ENCODE measurements at places on chromosomes 4 and X. TPM values are rescaled to one million over a fixed set of nuclear protein-coding genes. Genes with fewer than 3 reads are reported as not detected.

Gene RIBC1
- total RNA-seq = 0.36 TPM

Gene SEPSECS
- total RNA-seq = 5.2 TPM

Gene SULT1E1
- 8.5 TPM for total RNA-seq

Gene PNMA6A
- total RNA-seq = 0.99 TPM

Gene ARMCX6
- total RNA-seq = 34.4 TPM

Gene ADGRG4
- not detected for total RNA-seq

Gene RNF212
- 0.09 TPM for total RNA-seq

Gene GPAT3
- 9.9 TPM for total RNA-seq

Gene XK
- not detected for total RNA-seq

Gene AWAT2
- under 0.01 TPM for total RNA-seq

Gene PABPC1L2B
- not detected for total RNA-seq

Gene DCX
- not detected for total RNA-seq

Gene SAGE1
- total RNA-seq = not detected

Gene PDZD11
- 36.2 TPM for total RNA-seq

Gene CXorf66
- not detected for total RNA-seq

Gene SMARCA1
- total RNA-seq = 24.0 TPM

Gene PFKFB1
- total RNA-seq = not detected

Gene USP17L30
- total RNA-seq = not detected

Gene ARR3
- not detected for total RNA-seq

Gene TSPAN5
- total RNA-seq = 37.4 TPM

Gene PAK3
- 0.94 TPM for total RNA-seq

Gene PIR
- 285 TPM for total RNA-seq

Gene HGFAC
- total RNA-seq = not detected

Gene RIPPLY1
- total RNA-seq = not detected

Gene FRAS1
- 4.1 TPM for total RNA-seq

Gene ADH6
- not detected for total RNA-seq

Gene UGT2B10
- total RNA-seq = not detected

Gene VCX3B
- not detected for total RNA-seq

Gene CYSLTR1
- total RNA-seq = not detected

Gene NPNT
- under 0.01 TPM for total RNA-seq

Gene PCDH19
- 0.47 TPM for total RNA-seq

Gene MAGED4B
- total RNA-seq = 46.1 TPM

Gene HSFX2
- total RNA-seq = 0.18 TPM

Gene CCDC120
- total RNA-seq = 0.45 TPM

Gene GAGE12E
- not detected for total RNA-seq

Gene GPRASP3
- 8.5 TPM for total RNA-seq

Gene HDX
- 5.5 TPM for total RNA-seq

Gene TBX22
- not detected for total RNA-seq

Gene PITX2
- total RNA-seq = not detected

Gene KLHL8
- total RNA-seq = 12.9 TPM

Gene UGT2B15
- total RNA-seq = not detected

Gene GAGE12H
- not detected for total RNA-seq

Gene C4orf51
- not detected for total RNA-seq

Gene FATE1
- total RNA-seq = not detected

Gene SLC25A43
- 15.5 TPM for total RNA-seq

Gene UGT2B11
- total RNA-seq = not detected

Gene DGAT2L6
- not detected for total RNA-seq

Gene NDP
- total RNA-seq = 1.3 TPM
